Stimulated activated CD4-positive, alpha-beta T cell treated with anti-CD3 and anti-CD28 coated beads, Interleukin-1b, Interleukin-23, amount 100 ng/mL, for 1 hour (primary cell): ENCODE measurements at places on chromosomes 3 and 15.

DNA sequence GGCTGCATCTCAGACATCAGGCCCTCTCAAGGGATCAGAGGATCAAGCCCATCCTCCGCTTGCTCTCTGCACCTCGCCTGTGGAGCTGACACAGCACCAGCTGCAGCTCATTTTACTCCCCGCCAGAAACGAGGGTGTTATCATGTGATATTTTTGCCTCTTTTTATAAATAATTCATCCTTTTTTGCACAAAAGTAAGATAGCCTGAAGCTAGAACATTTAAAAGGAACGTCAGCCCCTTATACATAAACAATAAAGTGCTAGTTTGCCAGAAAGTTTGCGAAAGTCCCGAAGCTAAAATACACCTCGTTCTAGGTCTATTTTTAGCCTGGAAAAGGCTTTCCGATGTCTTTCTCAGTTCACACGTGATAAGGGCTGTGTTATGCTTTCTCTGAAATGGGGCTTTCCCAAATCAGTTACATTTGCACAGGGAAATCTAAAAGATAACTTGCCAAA lies 9.6 kb upstream of the FAM174B start:
- no peak for DNase-seq

DNA sequence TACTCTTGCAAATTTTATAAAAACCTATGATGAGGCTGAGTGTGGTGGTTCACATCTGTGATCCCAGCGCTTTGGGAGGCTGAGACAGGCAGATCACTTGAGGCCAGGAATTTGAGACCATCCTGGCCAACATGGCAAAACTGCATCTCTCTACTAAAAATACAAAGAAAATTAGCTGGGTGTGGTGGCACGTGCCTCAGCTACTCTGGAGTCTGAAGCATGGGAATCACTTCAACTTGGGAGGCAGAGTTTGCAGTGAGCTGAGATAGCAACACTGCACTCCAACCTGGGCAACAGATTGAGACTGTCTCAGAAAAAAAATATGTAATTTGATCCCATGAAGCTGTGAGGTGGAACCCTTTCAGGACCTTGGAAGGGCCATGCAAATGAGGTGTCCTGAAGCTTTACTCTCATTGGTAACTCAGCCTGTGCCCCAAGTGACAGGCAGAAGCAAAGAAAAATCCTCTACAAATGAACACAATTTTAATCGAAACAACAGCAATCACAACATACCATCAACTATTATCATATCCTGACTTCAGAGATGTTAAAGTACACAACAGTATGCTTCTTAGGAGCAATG lies 84.6 kb upstream of the CDV3 start:
- no peak for DNase-seq

DNA sequence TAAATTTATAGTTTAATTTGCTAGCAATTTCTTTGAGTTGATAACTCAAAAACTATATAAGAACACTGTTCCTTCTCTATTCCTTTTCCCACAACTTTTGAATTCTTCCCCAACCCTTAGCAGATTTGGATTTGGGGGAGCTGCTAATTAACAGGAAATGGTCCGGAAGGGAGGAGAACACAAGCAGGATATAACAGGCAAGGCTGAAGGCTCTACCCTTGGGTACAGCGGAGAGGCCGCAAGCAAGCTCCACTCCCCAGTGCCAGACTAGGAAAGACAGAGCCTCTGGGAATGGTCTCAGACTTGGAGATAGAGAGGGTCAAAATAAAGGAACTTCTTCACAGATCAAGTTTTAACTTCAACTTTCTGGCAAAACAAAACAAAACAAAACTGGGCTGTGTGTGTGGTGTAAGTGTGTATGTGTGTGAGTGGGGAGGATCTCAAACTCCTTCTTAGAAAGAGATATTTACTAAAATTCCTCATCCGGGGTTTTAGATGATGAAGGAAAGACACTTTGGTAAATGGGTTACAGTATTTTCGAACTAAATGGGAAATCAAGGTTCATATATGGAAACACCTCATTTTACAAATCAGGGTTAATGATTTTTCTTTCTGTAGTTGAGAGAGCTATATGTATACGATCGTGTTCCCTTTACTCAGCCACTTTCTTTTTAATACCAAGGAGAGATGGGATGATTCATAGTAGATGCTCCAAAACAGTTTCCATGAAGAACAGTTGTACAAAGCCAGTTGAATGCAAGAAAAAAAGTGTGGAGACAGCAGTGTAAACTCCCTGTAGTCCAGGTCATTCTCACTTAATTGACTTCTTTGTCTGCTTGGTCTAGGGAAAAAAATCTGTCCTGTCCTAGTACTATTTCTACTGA lies 161.1 kb downstream of the TP63 start:
- DNase-seq = no peak

GRCh38 chr3:35789042-35789831 lies 149.9 kb downstream of the ARPP21 start:
- no peak for DNase-seq

- no peak for DNase-seq
Measured at GRCh38 chr3:165523801-165524200, 313.4 kb downstream of the BCHE start.

DNA sequence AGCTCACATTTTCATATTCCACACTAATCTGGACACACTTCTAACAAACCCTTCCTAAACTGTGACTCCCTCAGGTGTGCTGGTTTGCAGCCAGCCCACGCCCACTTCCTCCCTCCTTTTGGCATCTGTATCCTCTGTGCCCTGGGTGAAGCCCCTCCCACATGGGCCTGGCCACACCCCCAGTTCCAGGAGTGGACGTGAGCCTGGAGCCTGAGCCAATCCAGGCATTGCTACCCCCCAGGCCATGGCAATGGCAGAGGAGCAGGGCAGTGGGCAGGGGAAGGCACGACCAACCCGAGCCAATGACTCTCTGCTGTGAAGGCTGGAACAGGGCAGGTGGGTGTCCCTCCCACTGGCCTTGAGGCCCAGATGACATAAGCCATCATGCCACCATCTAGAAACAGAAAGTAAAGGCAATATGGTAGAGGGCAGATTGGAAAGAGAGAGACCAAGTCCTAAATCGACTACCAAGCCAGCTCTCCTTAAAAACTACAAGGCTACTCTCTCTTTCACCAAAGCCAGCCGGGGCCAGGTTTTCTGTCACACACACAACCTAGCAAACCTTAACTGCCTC lies 18.6 kb downstream of the FAM174B start:
- no peak for DNase-seq
